CD4-positive, alpha-beta T cell treated with Interleukin-15 for 4 hours (primary cell): ENCODE measurements at places on chromosomes 7 and 10.

DNA sequence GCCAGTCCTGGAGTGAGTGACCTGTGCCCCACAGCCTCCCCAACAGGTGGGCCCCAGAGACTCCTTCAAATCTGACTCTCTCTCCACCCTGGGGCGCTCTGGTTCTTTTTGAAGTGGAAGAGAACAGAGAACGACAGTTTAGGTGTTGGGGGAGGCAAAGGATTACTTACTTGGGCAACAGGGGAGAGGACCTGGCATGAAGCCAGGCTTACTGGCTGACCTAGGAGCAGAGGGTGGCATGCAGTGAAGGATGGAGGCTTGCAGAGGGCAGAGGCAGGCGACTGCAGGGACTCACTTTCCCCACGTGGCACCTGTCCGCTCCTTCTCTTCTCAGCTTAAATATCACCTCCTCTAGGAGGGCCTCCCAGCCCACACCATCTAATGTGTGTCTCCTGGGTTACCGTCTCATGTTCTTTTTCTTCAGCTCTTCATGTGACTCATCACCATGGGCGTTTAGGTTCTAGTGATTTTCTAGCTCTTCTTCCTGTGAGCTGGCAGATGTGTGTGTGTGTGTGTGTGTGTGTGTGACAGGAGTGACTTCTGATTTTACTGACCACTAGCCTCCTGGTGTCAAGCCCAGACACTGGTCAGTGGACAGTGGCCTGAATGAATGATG, 15.5 kb downstream of the LZTS2 start:
- DNase-seq, result no peak

GRCh38 chr7:157514306-157514705, 177.5 kb downstream of the DNAJB6 start:
- no peak for DNase-seq

GRCh38 chr7:150731916-150732315, 5.3 kb upstream of the GIMAP5 start:
- peak; percentile 69 for DNase-seq

DNA sequence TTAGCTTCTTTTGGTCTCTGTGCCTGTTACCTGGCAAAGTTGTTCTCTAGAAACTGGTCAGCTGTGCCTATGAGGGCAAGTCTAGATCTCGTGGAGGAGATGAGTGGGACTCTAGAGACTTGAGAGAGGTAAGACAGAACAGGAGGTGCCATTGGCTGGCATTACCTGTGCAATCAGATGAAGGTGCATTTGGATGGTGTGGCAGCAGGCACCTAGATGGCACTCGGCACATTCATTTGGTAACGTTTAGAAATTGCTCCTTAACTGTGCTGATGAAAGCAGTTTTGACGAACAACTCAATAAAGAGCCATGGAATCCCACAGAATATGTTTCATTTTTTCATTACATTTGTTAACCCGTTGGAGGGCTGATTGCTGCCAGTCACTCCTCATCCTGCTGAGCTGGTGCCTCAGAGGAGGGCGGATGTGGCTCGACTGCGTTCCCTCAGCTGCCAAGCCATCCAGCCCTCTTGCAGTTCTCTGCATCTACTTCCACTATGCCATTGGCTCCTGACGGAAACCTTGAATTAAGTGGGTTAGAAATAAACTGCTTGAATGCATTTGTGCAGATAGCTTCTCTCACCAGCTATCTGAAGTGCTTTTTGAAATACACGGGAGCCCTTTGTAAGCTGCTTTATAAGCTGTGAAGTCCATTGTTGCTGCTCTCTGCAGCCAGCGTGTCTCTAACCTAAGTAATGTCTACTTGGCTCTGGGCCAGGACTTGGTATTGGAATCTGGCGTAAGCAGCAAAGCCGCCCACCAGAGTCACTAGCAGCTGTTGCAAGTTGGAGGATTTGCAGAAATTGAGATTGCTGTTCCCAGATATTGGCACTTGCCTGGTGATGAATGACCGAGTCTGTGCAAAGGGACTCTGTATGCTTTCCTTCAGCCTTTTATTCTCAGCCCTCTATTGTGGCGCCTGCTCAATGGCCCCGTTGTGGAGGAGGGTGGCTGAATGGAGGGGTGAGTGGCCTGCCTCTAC, 87.4 kb downstream of the LRRC4 start:
- no peak for DNase-seq

DNA sequence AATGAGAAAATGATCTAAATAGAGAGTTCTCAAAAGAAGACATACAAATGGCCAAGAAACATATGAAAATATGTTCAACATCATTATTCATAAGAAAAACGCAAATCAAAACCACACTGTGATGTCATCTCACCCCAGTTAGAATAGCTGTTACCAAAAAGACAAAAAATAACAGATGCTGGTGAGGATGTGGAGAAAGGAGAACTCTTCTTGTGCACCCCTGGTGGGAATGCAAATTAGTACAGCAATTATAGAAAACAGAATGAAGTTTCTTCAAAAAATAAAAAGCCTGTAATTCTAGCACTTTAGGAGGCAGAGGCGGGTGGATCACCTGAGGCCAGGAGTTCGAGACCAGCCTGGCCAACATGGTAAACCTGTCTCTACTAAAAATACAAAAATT, 199.3 kb downstream of the PARD3 start:
- no peak for DNase-seq

- no peak for DNase-seq
Observed at GRCh38 chr10:102246261-102246660, 929 bp downstream of the GBF1 start.

DNA sequence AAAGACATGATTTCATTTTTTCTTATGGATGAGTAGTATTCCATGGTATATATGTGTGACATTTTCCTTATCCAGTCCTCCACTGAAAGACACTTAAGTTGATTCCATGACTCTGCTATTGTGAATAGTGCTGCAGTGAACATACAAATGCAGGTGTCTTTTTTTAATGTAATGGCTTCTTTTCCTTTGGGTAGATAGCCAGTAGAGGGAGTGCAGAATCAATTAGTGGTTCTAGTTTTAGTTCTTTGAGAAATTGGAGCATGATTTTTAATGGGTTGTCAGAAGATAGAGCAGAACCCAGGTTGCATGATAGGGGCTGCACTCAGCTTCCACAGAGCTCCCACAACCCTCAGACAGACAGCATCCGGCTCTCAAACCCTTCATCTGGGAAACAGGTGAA, 152.9 kb upstream of the PLXDC2 start:
- DNase-seq, result no peak

DNA sequence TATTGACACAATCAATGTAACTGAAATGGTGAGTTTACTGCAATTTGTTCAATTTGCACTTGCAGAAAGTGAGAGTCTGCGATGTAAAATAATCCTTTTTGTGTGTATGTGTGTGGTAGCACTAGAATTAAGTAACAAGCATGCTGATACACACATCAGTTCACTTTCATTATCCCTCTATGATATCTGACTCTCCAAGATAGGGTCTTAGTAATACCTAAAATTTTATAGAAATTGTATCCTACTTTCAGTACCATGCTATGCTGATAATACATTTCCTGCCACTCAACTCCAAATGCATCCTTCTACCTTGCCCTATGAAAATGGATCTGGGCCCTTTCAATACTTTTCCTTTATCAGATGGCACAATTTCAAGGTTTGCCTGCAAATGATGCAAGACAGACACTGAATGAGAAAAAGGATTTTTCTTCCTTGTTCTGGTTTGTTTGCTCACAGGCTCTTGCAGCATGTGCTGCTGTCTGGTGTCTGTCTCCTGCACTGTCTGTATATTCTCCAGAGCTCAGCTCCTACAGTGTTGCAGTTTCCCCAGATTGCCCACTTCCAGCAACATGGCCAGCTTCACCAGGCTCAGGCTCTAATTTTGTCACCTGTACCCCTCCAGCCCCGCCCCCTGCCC, 297.9 kb upstream of the HGF start:
- DNase-seq, result no peak

GRCh38 chr7:134315679-134316538, 821 bp downstream of the SLC35B4 start:
- DNase-seq, result no peak

DNA sequence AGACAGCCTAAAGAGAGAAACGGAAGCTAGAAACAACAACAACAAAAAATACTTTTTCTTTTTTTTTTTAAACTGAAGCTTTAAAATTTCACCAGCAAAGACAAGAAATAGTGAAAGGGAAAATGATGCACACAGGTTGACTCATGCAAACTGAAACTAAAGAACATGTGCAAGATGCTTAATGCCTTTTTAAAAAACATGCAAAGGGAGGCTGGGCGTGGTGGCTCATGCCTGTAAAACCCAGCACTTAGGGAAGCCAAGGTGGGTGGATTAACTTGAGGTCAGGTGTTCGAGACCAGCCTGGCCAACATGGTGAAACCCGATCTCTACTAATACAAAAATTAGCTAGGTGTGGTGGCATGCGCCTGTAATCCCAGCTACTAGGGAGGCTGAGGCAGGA, 15.1 kb upstream of the CUBN start:
- DNase-seq, result peak; percentile 34

- DNase-seq, result peak; percentile 6
Observed at GRCh38 chr10:24821986-24822385, 98.3 kb upstream of the ARHGAP21 start.

DNA sequence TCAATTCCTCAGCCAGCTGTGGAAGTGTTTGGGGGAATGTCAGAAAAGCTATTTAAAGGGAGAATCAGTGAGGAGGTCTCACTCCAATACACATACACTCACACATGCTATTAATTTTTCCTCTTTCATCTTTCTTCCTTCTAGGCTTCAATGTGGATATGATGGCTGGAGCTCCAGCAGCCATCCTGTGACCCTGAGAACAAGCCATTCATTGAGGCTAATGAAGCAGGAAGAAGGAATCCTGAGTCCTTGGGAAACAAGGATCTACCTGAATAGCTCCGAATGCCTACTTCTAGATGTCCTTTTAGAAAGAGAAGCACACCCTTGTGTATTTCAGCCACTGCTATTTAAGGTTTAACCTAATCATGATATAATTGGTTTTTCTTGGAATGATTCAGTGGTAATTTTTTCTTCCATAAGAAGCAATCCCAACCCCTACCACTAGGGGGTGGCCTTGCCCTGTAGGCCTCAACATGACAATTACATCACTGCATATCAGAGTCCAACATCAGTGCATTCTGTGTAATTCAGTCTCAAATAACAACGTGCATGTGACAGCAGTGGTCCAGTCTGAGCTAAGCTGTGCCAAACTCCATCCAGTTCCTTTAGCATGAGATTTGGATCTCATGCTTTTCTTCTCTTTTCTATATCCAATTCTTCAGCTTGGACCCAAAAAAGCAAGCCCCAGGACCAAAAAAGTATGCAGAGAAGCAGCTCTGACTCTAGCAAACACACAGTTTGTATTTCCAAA, 85.3 kb upstream of the ANKRD1 start:
- peak; percentile 81 for DNase-seq
